ENCODE measurements at places on chromosomes 6 and 20.

- DNase-seq: no peak
Measured at GRCh38 chr6:17716221-17716620, 9.5 kb upstream of the NUP153 start.

DNA sequence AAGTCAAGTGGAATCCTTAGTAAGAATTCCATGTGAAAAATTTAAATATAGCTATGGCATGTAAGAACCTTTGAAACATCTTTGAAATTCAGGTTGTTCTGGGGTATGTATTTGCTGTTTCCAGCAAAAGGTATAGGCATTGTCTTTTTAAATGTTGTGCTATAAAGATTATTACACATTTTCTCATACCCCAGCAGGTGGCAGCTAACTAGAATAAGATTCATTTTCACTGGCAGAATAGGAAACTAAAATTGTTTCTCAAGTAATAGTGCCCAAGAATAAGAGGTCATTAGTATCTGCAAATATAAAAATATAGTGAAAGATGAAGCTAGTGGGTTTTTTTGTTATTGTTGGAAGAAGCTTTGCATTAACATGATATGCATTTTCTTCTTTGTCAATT lies 1.8 kb downstream of the GRIK2 start:
- DNase-seq: no peak

DNA sequence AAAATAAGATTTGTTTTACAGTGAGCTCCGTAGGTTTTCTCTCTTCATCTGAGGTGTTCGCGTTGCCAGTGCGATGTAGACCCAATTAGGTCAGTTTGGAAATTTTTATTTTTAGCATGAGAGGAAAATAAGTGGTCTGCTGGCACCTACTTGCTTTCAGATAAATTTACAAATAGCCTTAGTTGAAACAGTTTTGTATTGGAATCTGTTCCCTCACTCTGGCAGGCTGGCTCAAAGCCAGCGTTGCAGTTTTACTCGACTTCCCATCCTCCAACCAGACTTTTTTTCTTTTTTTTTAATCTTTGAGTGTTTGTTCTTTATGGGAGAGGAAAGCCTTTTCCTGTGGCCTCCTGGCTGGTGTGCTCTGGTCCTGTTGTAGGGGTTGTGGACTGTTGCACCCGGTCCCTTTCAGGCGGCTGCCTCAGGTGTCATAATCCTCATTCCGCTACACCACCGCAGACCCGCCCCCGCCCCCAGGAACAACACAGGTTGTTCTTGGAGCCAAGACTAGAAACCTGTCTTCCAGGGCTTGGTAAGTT lies 46.7 kb downstream of the TIAM2 start:
- no peak for DNase-seq

- no peak for DNase-seq
Measured at GRCh38 chr6:140579918-140580317, 1205.5 kb upstream of the CITED2 start.

GRCh38 chr6:79048611-79049010 lies 29.4 kb downstream of the PHIP start:
- DNase-seq: no peak

DNA sequence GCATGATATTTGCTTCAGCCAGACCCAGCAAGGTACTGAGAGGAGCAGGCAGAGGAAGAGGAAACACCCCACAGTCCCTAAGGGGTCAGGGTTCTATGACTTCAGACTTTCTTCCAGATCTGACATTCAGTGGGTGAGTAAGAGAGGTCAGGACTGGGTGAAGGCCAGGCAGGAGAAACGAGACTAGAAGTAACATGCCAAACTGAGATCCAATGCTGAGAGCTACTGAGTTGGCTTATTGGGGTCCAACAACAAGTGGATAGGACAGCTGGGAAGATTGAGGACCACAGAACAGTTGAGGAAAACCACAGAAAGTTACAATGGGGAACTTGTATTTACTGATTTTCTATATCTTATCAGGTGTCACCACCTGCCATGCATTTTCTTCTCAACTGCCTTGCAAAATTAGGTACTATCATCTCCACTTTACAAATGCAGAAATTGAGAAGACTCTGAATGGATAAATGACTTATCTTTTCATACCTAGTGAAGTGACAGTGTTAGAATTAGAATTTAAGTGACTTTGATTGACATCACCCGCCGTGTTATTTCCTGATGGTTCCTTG lies 43.8 kb upstream of the HIVEP1 start:
- no peak for DNase-seq

DNA sequence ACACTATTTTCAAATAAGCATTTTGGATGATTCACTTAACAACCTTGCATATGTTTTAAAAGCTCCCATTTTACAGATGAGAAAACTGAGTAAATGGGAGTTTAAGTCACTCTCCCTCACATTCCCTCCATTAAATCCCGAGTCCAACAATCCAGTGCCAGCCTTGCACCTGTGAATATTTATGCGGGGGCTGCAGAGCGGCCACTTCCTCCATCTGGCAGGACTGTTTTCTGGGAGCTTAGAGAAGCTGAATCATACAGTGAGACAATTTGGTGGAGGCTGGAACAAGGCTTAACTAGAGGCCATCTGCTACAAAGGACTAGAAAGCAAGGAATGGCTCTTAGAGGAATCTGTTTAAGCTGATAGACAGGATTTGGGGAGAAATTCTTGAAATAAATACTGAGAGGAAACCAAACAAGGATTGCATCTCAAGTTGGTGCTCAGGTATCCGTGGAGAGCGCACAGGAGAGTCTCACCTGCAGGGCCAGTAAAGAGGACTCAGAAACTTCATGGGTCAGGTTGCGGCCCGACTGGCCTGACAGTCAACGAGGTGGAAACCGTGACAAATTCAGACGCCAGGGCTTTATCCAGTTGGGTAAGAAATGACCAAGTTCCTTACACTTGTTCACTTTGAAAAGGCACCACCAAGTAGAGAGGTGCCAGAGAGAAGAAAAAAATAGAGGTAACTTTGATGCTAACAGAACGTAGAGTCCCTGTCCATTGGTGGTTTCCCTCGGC lies 478.5 kb downstream of the QKI start:
- DNase-seq: no peak

DNA sequence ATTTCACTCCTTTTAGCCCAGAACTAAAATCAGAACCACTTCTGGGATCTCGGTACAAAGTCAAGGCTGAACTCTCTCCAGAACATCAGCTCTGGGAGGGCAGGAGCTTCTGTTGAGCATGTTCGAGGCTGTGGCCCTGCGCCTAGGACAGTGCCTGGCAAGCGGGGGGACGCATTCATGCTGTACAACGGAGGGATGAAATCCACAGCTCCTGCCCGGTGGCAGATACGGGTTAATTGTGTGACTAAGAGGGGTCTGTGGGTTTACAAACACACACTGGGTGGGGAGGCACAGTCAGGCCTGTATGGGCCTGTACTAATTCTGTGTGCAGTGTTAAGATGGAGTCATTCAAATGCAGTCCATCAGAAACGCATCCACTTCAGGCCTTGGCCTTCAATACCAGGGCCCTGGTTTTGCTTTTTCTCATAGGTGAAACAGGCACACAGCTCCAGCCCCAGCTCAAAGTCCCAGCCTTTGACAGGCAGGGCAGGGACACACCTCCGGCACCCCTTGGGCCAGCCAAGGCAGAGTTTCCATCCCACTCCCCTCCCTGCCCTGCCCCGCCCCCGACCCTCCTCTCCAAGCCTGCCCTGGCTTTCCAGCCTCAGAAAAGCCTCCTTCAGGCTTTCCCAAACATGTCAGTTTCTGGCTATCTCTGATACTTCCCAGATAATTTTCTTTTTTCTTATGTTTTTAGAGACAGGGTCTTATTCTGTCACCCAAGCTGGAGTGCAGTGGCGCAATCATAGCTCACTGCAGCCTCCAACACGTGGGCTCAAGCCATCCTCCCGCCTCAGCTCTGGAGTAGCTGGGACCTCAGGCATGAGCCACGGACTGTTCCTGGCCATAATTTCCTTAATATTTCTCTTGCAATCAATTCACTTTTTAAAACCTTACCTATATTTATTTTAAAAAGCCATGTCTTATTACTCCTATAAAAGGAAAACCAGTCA lies 109.8 kb downstream of the SULF2 start:
- no peak for DNase-seq

- no peak for DNase-seq
Measured at GRCh38 chr6:43778131-43778855, 8.3 kb downstream of the VEGFA start.

DNA sequence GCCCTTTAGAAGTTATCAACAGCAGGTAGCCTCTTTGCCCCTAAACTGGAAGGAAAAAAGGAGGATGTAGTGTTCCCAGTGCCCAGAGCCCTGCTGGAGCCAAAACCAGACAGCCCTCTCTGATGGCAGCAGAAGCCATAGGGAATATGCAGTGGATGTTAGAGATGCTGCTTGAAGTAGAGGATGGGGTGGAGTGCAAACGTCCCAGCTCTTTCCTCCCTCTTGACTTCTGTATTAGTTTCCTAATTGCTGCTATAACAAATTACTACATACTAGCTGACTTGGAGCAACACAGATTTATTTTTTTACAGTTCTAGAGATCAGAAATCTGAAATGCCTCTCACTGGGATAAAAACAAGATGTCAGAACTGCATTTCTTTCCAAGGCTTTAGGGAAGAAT lies 12.5 kb upstream of the CD2AP start:
- no peak for DNase-seq

- no peak for DNase-seq
Measured at GRCh38 chr6:49252901-49253300, 210.2 kb downstream of the MMUT start.

DNA sequence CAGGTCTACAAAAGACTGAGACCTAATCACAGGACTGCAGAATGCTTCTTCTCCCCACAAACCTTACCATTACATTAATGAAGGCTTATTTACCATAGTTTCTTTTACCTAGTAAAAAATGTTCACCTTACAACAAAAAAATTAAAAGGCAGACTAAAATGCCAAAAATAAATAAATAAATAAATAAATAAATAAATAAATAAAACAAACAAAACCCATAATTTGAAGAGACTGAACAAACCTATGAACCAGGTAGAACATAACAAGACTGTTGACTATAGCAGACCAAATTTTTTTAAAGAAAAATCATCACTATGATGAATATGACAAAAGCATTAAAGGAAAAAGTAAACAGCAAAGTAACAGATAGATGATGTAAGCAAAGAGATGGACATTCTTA lies 946.3 kb downstream of the EPHA7 start:
- no peak for DNase-seq

GRCh38 chr6:56961151-56961550 lies 6.2 kb downstream of the BEND6 start:
- no peak for DNase-seq

DNA sequence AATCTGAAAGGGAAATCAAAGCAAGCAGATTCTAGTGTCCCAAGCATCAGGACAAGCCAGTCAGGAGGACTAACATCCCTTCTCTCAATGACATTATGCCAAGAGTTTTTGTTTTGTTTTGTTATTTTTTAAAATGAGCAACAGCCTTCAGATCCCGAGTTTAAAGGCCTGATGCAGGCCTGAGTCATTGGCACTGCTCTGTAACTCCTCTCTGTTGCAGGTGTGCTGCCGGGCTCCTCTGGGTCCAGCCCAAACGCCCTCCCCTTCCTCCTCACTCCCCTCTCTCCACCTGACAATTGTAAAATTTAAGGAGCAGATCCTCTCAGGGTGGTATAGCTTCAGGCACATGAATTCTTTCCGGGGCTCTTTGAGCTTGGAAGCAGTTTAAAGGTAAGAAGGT lies 502.0 kb downstream of the BMP2 start:
- DNase-seq: no peak

GRCh38 chr6:149140137-149140909 lies 177.2 kb upstream of the TAB2 start:
- DNase-seq: peak; percentile 24

DNA sequence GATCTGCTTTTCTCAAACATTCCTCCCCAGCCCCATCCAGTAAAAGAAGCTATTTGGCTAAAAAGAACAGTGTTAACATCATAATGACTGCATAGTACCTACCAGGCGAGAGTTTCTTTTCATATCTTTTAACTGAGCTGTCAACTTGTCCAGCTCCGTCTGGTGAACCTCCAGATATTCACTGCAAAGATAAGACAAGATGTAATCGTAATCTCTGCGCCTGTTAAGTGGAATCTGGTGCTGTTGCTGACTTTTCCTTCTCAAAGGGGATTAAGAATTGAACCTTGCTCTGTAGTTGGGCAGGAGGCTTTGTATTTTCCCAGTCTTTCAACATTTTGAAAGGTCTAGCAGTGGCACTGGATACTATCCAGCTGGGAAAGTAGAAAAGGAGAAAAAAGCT lies 63.0 kb downstream of the RIPOR2 start:
- DNase-seq: no peak

- no peak for DNase-seq
Measured at GRCh38 chr6:37155394-37156312, 14.3 kb upstream of the PIM1 start.

- DNase-seq: no peak
Measured at GRCh38 chr20:40813708-40814630, 124.9 kb upstream of the MAFB start.

DNA sequence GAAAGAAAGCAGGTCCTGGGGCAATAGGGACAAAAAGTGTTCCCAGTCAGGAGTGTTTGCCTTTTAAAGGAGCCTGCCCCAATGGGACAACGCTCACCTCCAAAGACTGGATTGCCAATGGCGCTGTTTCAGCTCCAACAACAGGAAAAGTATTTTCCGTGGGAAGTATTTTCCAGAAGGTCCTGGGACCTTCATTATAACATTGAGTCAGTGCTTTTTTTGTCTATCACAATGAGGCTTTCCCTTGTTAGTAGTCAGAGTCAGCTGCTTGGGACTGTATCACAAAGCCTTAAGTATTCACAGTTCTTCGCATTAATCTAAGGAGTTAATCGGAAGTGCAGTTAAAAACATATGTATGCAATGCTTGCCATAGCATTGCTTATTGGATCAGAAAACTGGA lies 17.3 kb downstream of the TRAF3IP2 start:
- no peak for DNase-seq

DNA sequence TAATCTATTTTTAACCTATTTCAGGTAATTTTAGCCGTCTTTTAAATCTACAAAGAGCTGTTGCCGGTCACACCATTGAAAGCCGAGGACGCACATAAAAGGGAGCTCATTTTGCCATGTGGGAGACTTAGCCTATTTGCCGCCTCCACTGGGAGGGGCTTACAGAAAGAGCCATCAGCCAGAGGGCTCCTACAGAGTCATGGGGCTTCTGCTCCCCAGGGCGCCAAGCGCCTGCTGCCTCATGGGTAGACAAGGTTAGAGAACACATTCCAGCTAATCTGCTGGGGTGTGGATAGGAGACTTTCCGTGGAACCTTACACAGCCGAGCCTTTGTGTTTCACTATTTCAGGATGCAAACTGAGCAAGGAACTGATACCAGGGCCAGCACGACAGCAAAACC lies 12.6 kb downstream of the PCMTD2 start:
- no peak for DNase-seq

Measured in CD8-positive, alpha-beta memory T cell (primary cell).